ENCODE measurements at places on chromosomes 6 and 20. TPM values are rescaled to one million over a fixed set of nuclear protein-coding genes. Genes with fewer than 3 reads are reported as not detected.

Gene CTAGE9
- not detected for total RNA-seq

Gene LY6G5C
- 0.43 TPM for total RNA-seq

Gene NNAT
- 0.14 TPM for total RNA-seq

Gene BMP6
- total RNA-seq, result 70.7 TPM

Data from smooth muscle cell of bladder (primary cell).